Left lung (tissue), 14 donors: ENCODE measurements at places on chromosomes 2 and 18.
A peak's percentile ranks its signal among the peaks of the same experiment; 100 is the strongest.

DNA sequence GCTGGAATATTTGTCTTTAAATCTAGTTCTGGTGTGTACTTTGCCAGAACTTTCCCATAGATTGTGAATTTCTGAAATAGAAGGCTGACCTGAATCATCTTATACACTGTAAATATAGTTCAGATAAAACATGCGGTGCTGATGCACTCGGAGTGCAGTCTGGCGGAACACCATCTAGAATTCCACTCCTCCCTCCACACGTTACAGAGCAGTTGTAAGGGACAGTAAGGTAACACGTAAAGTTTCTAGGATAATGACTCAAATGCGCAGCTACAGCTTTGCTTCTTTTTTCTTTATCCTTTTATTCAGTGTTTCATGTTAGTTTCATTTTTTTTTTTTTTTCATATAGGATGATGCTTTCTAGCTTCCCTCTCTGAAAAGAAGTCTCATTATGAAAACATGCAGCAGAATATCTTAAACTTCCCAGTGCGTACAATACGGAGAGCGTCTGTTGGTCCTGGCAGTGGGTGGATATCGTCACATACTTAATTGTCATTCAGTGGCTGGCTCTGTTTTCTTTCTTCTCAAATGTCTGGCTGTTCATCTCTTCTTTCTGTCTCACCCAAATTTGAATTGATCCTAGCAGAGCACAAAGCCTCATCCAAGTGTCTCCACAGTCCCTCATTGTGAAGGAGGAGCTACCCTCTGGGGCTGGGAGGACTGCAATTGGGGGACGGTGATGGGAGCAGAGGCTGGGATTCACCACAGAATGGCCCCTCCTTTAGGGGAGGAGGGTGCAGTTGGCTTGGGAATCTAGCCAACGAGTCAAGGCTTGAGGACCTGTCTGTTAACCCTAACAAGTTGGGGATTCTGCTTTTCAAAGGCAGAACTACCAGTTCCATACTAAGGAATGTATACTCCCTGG, 138.8 kb downstream of the MYT1L start:
- H3K36me3 ChIP-seq: no peaks in the 10 kb centered on the region
- H3K27ac ChIP-seq: no peak overlapping the region
- no peak overlapping the region for H3K4me3 ChIP-seq
- H3K4me1 ChIP-seq: no peaks in the 10 kb centered on the region
- no peak for DNase-seq
- no peaks in the 10 kb centered on the region for H3K27me3 ChIP-seq

- H3K4me1 ChIP-seq: no peaks in the 10 kb centered on the region
- no peaks in the 10 kb centered on the region for H3K36me3 ChIP-seq
- DNase-seq: no peak
- no peak overlapping the region for H3K4me3 ChIP-seq
Measured at GRCh38 chr18:41828137-41828536, 126.9 kb upstream of the PIK3C3 start.

- H3K36me3 ChIP-seq: peaks cover 59% of the 10 kb centered on the region
- no peak overlapping the region for H3K4me3 ChIP-seq
- no peaks in the 10 kb centered on the region for H3K27me3 ChIP-seq
Measured at GRCh38 chr2:72984172-72984671, 66.9 kb downstream of the EMX1 start.

- no peaks in the 10 kb centered on the region for H3K27me3 ChIP-seq
- peak within 1 kb of the TSS; percentile 54 for H3K27ac ChIP-seq
- peak; percentile 92 for DNase-seq
- H3K36me3 ChIP-seq: no peaks in the 10 kb centered on the region
- no peak within 1 kb of the TSS for H3K4me3 ChIP-seq
Measured at GRCh38 chr18:34709750-34710441, at the start of gene DTNA. Gene DTNA, plus strand, starts transcription at chr18:34710298. Its CDS starts 45,679 bp downstream, at chr18:34755977.

DNA sequence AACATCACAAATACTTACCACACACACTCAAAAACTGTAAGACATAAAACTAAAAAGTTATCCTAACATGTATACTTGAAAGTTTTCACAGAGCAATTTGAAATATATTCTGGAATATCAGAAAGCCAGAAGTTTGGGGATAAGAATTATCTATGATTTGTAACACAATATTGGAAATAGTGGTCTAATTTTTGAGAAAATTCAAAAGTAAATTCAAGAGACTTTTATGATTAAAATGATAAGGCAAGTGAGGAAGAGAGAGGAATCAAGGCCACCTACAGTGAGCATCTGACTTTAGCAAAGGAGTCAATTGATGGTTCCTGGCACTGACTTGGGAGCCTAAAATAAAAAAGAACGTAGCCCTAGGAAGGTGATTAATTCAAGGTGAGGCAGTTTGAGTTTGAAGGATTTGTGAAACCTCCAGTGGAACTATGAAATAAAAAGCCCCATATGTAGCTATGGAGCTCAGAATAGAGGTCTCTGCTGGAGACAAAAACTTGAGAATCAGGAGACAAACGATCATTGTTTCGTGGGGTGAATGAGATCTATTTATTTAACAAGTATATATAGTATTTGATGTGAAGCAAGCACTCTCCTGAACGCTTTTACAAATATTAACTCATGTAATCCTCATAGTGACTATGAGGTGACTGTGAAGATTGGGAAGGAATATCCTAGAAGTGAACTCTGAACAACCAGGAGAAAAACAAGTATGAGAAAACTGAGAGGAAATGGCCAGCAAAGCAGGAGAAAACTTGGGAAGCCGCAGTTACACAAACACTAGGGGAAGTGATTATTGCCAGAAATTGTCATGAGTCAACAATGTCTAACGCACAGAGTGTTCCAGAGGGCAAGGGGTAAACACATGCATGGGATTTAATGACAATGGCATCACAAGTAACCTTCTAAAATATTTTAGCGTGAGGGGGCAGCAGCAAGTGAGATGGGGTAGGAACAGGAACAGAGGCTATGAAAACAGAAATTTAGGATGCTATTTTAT, 12.8 kb downstream of the TFPI start:
- H3K27ac ChIP-seq: peak overlapping the region; percentile 79
- H3K4me3 ChIP-seq: no peak overlapping the region
- no peaks in the 10 kb centered on the region for H3K27me3 ChIP-seq
- H3K4me1 ChIP-seq: peaks cover 69% of the 10 kb centered on the region
